ENCODE measurements at places on chromosomes 2 and 18.

GRCh38 chr18:73750052-73750451 lies 397.6 kb downstream of the FBXO15 start:
- no peak for DNase-seq

DNA sequence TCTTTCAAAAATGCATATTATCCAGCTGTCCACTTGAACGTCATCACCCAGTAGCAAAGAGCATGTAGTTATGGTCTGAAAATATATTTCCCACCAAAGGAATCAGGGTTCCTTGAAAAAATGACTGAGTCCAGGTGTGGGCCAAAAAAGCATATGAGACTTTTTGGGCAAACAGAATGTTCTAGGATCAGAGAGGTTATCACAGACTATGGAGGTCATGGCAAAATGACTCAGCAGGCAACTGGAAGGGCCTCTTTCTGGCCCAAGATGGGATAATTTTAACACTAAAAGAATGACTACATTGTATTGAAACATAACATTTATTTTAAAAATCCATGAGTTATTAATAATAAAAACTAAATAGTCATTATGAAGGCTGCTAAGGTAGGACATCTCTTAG lies 77.1 kb downstream of the COBLL1 start:
- no peak for DNase-seq

GRCh38 chr2:122808286-122808969 lies 1053.0 kb downstream of the TSN start:
- DNase-seq = no peak

DNA sequence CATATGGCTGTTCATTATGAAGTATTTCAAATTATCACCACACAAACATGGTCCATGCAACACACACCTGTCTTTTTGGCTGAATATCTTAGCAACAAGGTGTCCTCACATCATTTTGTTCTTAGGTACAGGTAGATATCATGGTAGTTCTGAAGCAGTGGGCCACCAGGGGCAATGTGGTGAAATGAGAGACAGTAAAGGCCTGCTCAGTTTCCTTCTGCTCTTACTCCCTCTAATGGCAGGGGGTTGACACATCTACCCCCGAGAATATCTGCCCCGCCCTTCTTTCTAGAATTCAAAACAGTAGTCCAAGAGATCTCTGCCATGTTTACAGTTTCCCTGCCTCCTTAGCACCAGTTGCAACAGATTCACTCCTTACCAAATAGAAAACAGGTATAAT lies 147.0 kb upstream of the KLHL14 start:
- DNase-seq = no peak

DNA sequence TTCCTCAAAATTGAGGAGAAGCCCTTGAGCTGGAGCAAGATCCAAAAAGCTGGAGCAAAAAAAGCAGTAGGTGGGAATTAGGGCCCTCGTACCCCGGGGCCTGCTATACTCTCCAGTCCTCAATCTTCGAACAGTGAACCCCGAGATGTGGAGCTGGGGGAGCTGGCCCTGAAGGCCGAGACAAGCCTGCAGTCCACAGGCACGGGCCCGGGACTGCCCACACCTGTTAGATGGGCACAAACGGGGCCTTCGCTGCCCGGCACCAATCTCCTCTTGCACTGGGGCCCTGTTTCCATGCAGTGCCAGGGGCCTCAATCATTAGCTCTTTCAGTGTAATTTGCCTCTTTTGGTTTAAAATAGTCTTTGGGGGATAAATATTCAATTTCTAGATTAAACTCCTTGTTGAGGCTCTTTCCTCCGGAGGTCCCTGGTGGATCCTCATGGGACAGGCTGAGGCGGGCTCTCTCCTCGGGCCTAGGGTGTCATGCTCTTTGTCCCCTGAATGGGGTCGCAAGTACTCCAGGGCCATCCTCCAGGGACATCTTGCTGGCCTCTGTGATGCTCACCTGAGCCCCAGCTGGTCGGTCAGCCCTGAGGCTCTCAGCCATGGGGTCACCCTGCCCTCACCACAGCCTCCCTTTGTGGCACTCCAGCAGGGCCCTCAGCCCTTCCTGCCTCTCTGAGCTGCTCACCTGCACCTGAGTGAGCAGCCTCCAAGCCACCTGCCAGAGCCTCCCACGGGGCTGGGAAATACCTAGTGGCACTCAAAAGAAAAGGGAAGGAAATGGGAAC lies 223.6 kb downstream of the ALPK2 start:
- no peak for DNase-seq

DNA sequence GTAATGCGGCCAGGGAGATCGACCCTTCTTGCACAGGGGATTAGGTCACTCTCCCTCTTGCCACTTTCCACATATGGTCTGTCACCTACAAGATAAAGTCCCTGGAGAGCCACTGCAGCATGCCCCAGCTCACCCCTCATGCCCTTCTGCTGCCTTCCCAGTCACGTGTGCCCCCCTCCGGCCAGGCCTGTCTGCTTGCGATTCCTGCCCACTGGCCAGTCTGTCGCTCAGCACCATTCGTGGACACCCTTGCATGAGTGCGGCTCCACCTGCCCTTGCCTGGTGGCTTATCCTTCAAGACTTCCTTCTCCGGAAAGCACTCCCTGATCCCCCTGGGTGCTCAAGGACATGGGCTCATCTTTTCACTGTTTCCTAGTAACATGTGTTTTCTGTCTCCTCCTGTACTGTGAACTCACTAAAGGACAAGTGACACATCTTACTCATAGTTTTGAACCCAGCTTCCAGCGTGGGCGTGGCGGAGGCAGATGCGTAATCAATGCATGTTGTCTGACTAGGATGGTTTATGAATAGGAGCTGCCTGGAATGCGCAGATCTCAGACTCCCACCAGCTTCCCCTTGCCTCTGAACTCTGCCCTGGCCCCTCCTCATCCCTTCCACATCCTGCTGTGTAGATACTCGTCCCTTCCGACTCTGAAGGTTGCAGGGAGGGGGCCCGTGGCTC lies 7.8 kb upstream of the NT5DC4 start:
- no peak for DNase-seq

- no peak for DNase-seq
Measured at GRCh38 chr2:33411765-33412164, 64.7 kb upstream of the RASGRP3 start.

DNA sequence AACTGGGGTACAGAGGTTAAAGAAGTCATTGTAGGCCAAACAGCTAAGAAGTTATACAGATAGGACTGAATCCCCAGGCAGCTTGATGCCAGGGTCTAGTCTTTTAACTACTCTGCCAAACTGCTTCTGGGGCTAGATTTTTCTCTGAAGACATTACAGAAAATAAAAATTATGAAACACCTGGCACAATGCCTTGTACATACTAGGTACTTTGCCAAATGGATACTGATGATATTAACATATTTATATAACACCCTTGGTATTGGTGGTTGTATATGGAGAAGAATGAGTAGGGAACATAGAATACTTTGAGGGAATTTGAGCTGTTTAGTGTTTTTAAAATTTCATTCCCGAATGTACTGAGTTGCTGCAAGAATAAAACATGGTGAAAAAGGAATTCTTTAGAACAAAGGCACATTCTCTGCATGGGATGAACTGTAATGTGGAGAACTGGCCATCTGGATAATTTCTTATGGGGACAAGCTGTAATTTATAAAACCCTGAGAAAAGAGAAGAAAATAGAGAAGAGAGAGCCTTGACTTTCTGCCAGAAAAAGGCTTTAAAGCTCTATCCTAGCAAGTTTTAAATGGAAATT lies 210.9 kb upstream of the TMEM200C start:
- DNase-seq = no peak

DNA sequence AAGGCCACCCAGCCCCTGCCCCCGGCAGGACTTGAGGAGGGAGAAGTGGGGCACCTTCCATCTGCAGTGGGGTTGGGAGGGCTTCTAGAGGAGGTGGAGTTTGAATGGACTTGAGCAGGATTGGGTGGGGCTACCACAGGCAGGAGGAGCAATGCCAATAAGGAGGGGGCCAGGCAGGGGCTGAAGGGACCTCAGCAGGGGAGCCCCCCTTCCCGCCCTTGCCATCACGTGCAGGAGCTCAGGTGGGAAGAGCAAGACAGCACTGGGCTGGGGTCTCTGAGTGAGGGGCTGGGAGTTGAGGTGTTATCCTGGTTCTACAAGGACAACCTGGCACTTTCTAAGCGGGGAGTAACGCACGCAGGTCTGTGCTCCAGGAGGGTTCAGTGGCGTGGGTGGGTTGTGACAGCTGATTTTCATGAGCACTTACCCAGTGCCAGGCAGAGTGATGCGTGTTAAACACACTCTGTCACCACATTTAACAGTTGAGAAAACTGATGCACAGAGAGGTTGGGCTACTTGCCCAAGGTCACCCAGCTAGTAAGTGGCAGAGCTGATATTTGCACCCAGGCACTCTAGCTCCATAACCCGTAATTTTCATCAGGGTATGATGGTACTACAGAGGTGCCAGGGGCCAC lies 4.8 kb downstream of the CHRND start:
- no peak for DNase-seq

DNA sequence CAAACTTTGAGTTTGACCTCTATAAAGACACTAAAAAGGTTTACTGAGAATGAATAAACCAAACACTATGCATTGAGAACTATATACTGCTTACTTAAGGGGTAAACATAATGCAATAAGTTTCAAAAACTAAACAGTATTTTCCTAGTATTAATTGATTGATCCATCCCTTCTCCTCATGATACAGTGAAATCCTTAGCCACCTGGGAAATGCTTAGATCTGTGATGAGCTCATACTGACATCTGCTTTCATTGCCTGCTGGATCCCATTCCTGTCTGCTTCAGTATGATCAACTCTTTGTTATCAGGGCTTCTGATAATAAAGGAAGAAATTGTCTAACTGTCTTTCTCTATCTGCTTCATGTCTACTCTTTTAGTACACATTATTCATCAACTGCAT lies 74.9 kb upstream of the UBE2E3 start:
- DNase-seq = no peak

GRCh38 chr2:160282063-160282580 lies 82.0 kb upstream of the ITGB6 start:
- no peak for DNase-seq

- no peak for DNase-seq
Measured at GRCh38 chr18:27808683-27809082, 368.2 kb downstream of the CDH2 start.

- no peak for DNase-seq
Measured at GRCh38 chr2:126244937-126245336, 411.0 kb upstream of the GYPC start.

DNA sequence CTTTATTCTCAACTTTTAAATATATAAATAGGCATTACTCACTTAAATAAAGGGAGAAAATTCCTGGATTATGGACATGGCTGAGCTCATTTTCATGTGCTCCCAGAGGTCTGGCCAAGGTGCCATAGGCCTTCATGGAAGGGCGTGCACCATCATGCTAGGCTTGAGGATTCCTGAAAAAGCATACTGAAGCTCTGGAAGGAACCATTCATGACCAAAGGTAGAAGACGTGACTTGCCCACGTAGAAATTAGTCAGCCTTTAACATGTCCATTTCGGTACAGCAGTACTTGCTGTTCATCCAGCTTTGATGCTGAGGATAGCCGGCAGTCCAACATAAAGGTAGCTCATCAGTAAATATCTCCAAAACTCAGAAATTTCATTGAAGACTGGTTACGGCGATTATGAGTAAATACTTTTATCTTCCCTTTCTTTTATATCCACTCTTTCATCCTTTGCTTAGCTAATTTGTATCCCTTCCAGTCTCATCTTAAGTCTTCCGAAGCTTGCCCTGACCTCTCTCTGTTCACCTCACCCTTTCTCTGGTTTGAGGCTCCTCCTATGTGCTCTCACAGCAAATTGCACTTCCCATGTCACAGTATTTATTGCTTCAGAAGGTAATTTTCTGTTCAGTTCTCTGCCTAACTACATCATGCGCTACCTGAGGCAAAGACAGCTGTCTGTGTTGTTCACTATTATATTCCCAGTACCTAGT lies 32.3 kb upstream of the ASNSD1 start:
- no peak for DNase-seq

DNA sequence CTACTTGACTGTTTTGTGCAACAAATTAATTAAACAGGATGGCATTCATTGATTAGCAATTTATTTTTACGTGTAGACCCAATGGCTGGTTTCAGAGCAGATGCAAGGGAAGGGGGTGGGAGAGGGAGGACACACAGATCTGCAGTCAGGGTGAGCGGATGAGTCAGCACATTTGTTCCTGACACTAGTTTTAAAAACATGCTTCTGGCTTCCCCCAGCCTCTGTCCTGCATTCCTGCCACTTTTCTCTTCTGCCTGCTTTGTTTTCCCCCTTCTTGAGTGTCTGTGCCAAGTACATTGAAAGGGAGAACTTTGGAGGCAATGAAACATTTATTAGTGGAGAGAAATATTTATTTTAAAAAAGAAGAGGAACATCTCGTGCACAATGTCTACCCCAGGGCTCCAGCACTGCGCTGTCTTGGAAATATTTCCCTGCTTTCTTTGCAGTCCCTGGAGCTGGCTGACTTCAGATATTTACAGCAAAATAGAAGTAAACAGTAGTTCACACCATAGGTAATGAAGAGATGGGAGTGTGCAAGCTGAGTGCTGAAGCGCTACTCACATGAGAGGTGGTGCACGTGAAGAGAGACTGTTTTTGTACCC lies 52.2 kb downstream of the NRP2 start:
- no peak for DNase-seq

DNA sequence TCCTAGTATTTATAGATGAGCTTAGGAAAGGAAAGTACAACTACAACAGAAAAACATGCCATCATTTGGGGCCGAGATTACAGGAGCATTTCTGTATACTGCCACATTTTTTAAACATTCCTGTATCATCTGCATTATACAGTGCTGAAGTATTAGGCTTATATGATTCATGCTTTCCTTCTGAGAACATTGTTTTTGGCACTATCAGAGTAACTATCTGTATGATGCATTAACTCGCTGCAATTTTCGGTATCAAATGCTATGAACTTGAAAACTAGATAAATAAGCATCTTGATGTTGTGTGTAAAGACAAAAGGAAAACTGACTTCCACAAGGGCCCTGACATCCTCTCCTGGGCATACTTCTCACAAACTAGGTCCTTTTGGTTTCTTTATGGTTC lies 102.0 kb downstream of the RIT2 start:
- DNase-seq = no peak

- DNase-seq = no peak
Measured at GRCh38 chr2:170503971-170504809, 210.9 kb upstream of the SP5 start.

DNA sequence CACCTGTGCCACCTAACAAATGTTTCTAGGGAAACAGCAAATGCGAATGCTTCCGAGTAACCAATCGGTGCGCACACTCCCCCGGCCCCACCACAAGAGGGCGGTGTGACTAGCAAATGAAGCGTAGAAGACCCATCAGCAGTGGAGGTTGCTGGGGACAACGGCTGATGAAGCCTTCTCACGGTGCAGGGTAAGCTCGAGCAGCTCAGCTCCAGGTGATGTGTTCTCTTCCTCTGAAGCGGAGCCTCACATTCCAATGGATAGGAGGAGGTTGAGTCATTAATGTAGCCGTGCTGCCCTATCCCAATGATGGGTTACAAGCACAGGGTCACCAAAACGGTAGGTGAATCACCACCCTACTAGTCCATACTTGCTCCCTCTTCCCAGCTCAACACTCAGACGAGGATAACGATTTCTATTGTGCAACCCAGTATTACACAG lies 127.6 kb upstream of the TWIST2 start:
- no peak for DNase-seq

DNA sequence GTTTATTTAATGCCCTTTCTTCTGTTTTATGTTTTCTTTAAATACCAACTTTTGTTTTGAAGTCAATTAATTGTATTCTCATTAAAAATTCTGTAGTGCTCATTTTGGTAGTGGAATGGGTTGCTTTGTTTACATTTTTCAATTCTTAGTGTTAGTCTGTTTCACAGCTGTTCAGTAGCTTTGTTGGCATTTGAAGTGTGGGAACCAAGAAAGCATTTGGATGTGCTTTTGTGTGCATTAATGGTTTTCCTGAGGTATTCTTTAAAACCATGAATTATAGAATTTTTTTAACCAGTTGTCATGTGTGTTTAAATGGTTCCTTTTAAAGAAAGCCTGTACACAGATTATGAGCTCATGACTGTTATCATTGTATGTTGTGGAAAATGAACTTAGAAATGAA lies 19.7 kb downstream of the MIB1 start:
- no peak for DNase-seq
